ENCODE measurements at places on chromosomes 11 and 22. TPM values are rescaled to one million over a fixed set of nuclear protein-coding genes. Genes with fewer than 3 reads are reported as not detected.

Gene PPP1R14B
- total RNA-seq: 85.2 TPM

Gene PLAAT5
- 0.74 TPM for total RNA-seq

Gene POU2AF2
- not detected for total RNA-seq

- no peaks in the 10 kb centered on the region for H3K36me3 ChIP-seq
- H3K27ac ChIP-seq: no peak overlapping the region
- no peaks in the 10 kb centered on the region for H3K27me3 ChIP-seq
- DNase-seq: no peak
- peak overlapping the region; percentile 48 for H3K4me3 ChIP-seq
These were observed 33.6 kb upstream of the RELT start for GRCh38 chr11:73342633-73343032.

DNA sequence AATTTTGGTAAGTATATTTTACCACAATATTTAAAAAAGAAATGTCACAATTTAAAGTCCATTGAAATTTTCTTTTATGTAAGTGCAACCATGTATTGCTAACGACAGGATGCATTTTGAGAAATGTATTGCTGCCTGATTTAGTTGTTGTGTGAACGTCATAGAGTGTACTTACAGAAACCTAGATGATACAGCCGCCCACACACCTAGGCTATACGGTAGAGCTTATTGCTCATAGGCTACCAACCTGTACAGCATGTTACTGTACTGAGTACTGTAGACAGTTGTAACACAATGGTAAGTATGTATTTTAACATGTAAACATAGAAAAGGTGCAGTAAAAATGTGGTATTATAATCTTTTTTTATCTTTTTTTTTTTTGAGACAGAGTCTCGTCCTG lies 48.1 kb downstream of the CBL start:
- H3K27ac ChIP-seq: no peak overlapping the region
- DNase-seq: no peak
- no peaks in the 10 kb centered on the region for H3K4me1 ChIP-seq
